ENCODE measurements at places on chromosomes 3 and 15.

GRCh38 chr3:196192036-196192523 is 19.1 kb downstream of the ZDHHC19 start:
- DNase-seq = no peak

- DNase-seq = no peak
Observed at GRCh38 chr3:113423699-113424098, 17.6 kb downstream of the CFAP44 start.

DNA sequence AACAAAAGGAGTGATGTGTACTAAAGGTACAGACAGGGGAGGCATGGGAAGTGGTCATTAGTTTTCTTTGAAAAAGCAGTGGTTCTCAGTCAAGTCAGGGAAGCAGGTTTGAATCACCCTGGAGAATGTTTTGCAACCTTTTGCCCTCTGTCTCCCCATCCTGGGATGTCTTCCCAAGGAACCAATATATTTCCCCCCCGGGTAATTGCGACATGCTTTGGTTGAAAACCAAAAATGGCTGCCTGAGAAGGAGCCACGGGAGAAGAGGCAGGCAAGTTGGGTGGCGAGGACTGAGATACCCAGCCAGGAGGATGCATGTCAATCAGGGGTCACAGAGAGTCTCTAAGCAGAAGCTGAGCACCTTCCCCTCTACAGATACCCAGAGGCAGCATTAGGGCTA is 20.2 kb upstream of the PPP1R2 start:
- no peak for DNase-seq

DNA sequence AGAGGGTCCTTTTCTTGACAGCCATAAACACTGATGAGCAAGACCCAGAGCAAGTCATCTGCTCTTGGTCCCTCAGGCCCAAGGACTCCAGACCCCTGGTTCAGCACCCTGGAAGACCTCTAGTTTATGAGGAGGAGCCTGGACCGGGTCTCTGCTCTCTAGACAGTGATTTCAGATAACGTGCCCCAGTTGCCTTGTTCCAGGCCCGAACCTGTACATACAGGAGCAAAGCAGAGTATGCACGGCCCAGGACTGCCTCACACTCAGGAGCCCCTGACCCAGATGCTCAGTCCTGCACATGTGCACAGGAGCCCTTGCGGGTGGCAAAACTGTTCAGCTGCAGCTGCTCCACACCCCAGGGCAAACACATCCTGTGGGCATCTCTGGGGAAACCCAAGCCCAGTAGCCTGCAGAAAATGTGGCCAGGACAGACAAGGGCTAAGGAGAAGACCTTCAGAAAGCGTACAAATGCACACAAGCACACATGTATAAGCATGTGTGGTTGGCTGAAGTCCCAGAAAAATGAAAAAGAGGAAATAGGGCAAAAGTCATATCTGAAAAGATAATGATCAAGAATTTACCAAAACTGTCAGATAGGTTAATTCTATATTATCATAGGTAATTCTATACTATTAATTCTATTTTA is 59.9 kb upstream of the CORO2B start:
- no peak for DNase-seq

GRCh38 chr3:60056404-60056803 is 1006.6 kb upstream of the CFAP20DC start:
- DNase-seq = no peak

DNA sequence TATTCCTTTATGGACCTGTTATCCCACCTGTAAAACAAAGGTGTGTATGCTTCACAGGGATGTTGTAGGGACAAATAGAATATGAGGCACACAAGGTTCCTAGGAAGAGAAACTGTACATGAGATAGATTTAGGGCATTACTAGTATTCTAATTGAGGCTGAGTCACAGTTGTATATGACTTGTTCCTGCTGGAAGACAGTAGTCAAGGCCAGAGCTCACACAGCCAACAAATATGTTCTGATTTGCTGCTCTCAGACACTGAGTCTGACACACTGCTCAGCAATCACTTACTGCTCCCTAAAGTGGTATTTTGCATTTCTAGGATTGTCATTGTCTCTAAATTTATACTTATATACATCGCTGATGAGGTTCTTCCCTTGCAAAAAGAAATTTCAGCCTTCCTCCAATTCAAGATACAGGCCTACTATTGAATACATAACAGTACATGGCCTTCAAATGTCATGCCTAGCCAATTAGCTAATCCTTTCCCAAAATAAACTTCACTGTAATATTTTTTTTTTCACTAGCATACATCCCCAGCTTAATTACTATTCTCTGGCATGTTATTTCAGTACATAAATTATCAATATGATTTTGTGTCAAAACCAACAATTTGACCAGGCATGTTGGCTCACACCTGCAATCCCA is 69.8 kb downstream of the TIGIT start:
- no peak for DNase-seq

- no peak for DNase-seq
Observed at GRCh38 chr3:152469248-152470025, 200.7 kb downstream of the MBNL1 start.

GRCh38 chr3:112474796-112475195 is 24.5 kb downstream of the BTLA start:
- no peak for DNase-seq

- DNase-seq = no peak
Observed at GRCh38 chr15:82294061-82294690, 31.6 kb downstream of the SAXO2 start.

DNA sequence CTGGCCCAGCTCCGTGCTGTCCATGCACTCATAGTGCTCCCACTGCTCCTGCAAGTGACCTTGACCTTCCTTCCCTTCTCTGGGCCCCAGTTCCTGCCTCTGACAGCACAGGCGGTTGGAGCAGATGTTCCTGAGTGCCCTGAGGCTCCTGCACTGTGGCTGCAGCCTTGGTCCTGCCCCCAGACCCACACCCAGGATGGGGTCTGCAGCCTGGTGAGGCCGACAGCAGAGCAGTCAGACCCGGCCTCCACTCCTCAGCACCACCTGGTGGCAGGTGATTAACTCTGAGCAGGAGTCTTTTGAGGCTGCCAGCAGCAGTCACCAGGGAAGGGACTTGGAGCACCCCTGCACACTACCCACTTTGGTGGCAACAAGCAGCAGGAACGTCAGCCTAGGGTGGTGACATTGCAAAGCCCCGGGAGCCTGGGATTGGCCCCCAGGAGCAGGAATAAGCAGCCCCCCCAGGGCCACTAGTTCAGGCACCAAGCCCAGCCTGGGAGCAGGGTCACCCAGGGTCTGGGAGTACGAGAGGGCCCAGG is 64.6 kb downstream of the CYP11A1 start:
- DNase-seq = peak; percentile 68

DNA sequence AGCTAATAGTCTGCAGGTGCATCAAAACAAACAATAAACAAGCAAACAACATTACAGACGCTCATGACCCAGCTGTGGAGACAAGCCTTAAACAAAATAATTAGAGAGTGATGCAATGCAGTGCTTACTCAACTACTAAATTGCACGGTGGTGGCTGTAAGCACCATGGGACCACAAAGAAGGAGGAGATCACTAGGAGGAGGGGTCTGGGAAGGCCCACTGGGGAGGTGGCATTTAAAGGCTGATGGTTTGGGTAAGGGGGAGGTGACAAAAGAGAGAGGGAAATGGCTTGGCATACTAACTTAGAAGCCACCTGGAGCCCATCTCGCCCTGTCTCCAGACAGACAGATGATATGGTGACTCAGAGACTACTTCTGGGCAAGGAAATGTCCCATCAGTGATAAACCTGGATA is 516.7 kb downstream of the FOXP1 start:
- peak; percentile 48 for DNase-seq

DNA sequence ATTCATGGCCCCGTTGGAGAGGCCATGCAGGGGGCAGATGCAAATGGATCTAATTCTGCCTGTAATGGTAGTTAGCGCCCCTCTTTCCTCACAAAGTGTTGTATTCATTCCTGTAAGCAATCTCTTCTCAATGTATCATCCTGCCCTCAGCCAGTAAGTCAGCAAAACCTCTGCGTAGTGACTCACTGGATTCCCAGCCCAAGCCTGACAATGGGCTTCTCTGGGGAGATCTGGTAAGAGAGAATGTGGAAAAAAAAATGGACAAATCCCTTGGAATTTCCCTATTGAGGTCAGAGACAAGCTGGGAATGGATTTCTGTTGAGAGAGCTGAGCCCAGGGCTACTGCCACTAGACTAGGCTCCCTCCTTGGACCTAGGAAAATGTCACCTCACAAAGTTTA is 25.4 kb downstream of the ADPGK start:
- no peak for DNase-seq

GRCh38 chr3:87309601-87310000 is 33.2 kb upstream of the POU1F1 start:
- DNase-seq = no peak

DNA sequence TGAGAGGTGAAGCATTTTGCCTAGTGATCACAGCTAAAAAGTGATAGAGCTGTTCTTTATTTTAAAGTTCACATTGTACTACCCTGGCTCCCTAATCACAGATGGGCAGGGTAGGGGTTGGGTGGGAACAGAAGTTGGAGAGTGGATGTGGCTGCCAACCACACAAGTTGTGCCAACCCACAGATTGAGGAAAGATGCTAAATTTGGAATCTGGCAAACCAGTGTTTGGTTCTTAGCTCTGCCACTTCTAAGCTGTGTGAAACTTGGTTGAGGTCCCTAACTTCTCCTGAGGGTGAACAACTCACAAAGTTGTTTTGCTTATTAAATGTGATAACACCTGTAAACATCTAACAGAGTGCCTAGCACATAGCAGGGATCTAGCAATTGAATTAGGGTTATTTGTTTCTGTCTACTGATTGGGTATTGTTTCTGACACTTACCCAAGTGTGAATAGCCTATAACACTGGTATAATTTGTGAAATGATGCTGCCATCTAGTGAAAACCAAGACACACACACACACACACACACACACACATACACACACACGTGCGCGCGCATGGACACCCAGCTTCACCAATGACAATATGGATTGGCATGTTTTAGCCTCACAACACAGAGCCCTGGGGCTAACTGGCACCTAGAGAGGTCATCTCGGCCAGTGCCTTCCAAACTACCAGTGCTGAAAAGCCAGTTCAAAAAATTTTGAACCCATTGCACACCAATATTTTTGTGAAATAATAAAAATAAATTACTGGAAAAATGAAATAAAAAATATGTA is 25.3 kb downstream of the ADGRG7 start:
- DNase-seq = peak; percentile 30

DNA sequence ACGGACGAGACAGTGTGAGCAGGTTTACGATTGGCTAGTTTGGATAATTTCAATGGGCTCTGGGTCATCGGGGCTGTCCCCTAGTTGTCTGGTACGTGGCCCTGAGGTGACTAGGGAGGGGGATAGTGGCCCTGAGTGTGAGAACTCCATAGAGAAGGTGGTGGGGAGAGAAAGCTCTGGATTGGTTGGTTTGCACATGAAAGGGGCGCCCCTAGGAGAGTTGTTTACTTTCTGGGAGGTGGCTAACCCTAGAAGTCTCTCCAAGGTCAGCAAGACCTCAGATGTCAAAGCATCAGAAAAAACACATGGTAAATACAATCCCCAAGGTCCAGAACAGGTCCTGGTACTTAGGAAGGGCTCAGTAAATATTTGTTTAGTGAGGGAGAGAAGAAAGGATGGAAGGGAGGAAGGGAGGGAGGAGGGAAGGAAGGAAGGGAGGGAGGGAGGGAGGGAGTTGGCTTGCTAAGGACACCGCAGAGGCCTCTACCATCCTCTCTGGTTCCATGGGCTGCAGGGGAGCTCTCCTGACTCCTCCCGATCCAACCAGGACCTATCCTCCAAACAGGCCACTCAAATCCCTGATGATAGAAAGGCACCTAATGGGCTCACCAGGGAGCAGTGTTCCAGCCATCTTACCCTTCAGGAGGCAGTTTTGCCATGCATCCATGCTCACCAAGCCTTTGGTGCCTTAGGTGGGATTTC is 3.0 kb upstream of the TRH start:
- no peak for DNase-seq

- no peak for DNase-seq
Observed at GRCh38 chr3:105516972-105517371, 150.3 kb downstream of the ALCAM start.

- no peak for DNase-seq
Observed at GRCh38 chr15:35496585-35496984, 49.4 kb downstream of the DPH6 start.

GRCh38 chr3:27125821-27126501 is 243.2 kb downstream of the NEK10 start:
- peak; percentile 26 for DNase-seq

DNA sequence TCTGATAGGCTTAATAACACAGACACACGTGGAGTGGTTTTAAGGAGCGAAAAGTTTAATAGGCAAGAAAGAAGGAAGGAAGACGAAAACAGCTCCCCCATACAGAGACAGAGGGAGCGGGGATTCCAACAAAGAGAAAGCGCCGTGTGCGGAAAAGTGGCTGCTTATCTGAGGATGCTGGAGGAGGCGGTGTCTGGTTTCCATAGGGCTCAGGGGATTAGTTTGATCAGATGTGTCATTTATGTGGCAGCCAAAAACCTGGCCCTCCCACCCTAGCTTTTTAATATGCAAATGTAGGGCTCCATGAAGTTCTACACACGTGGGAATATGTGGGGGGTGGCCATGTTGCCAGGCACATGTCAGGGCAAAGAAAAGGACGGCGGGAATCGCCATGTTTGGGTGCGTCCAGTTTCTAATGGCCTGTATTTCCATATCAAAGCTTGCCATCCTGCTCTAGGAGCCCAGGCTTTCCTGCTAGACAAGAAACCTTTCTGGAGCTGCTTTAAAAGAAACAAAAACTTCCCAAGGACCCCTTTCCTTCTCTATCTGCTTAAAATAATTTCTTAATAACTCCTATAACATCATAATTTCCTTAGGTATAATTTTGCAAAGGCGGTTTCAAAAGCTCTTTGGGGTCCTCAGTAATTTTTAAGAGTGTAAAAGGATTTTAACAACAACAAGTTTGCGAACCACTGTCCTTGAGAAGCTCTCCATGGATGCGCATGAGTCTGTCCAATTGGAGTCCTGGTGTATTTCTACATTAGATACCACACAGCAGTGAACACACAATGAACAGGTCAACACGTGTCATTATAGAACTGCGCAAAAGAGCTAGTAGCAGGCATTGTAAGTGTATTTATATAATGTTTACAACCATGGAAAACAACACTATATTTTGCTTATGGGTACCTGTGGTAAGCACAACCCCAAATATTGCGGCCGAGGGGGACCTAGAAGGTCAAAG is 622 bp upstream of the ZNF589 start:
- DNase-seq = no peak

DNA sequence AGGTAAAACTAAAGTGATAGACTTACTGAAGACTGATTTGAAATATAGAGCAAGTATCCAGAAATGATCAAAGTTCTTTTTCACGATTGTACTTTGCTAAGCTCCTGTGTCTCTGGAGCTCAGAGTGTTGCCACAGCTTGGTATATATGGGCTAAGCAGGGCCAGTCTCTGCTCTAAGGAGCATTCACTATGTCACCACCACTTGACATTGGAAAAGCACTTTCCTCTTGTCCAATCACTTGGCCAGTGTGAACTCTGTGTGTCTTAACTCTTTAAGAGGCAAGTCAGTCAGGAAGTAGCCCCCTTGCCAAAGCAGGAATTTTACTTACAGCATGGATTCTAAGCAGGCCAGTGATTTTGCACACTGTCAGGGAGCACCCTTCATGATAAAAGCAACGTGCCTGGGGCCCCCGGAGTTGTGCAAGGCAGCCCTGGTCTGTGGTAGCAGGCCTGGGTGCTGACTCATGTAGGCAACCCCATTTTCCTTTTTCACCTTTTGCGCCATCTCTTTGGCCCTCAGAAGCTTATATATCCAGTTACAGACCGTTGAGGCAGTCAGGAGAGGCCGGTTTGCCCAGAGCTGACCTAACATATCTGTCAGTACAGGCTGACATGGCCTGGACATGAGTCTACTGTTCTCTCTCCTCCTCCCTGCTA is 73.0 kb downstream of the HCN4 start:
- DNase-seq = no peak
